ENCODE measurements at places on chromosomes 12 and 14.
A peak's percentile ranks its signal among the peaks of the same experiment; 100 is the strongest.

- DNase-seq: no peak
Measured at GRCh38 chr12:44848703-44849085, 27.4 kb downstream of the NELL2 start.

DNA sequence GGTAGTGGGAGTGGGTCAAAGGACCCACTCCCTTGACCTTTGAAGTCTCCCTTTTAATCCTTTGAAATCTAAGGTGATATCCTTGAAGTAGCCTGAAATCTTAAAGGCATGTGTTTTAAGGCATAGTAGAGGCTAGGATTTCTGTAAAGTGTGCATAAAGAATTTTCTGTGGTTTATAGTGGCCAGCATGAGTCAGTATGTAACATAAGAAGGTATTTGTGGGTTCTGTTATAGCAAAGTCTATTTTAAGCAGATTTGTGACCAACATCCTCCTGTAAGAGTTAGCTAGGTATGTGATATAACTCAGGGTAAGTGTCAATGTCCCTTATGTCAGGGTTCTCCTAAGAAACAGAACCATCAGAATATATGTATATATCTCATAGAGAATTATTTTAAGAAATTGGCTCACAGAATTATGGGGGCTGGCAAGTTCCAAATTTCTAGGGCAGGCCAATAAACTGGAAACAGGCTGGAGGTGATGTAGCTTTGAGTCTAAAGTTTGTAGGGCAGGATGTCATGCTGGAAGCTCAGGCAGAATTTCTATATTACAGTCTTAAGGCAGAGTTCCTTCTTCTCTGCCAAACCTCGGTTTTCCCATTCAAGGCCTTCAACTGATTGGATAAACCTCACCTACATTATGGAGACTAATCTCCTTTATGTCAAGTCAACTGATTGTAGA lies 18.7 kb upstream of the EPYC start:
- no peak for DNase-seq

DNA sequence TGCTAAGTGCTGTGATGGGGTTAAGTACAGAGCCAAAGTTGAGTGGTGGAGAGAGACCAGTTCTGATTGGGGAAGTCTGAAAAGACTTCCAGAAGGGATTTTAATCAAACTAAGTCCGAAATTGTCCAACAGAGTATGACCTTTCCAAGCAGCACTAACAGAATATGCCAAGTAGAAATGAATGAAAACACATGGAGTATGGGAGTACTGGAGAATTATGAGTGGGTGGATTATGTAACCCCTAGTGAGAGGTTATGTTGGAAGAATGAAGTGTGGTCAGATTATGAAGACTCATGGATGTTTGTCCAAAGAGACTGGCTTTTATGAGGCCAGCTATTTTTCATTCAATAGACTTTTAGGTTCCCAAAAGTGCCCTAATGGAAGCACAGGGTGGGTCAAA lies 94.0 kb upstream of the PLEKHA5 start:
- DNase-seq: no peak

DNA sequence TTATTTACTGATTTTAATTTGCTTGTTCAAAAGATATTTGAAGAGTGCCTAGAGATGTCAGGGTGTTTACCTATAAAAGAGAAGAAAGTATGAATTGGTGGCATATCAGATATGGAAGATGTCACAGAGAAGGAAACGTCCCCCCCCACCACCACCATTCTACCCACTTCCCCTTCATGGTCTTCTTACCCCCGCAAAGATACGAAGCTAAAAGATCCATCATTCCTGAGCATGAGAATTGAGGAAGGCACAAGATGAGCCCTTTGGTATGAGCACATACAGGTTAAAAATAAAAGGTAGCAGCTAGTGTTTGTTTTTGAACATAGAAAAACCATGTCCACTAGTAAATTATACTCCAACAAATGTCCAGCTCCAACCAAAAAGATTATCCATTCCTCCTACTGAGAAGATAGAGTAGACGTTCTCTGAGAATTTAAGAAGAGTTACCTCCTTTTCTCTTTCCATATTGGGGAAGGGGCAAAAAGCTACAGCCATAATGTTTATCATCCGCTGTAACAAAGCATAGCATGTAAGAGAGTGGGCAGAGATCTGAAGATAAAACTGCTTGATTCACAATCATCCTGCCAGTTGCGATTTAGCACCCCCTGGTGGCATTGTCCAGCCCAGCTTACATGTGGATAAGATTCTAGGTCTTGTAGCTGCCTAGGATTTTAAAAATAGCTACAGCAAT lies 29.1 kb downstream of the NFYB start:
- DNase-seq: peak; percentile 79

GRCh38 chr12:11130999-11131398 lies 3.4 kb downstream of the TAS2R30 start:
- DNase-seq: no peak

- DNase-seq: no peak
Measured at GRCh38 chr14:56808383-56809269, 1.7 kb downstream of the OTX2 start.

- no peak for DNase-seq
Measured at GRCh38 chr12:697481-697880, 34.2 kb upstream of the NINJ2 start.

- DNase-seq: no peak
Measured at GRCh38 chr12:108756421-108756820, 25.1 kb upstream of the CORO1C start.

All from stimulated activated CD4-positive, alpha-beta T cell treated with anti-CD3 and anti-CD28 coated beads, TNF-alpha, amount 100 ng/mL, for 48 hours (primary cell).